ENCODE measurements at places on chromosomes 11 and 22. TPM values are rescaled to one million over a fixed set of nuclear protein-coding genes. Genes with fewer than 3 reads are reported as not detected.
A peak's percentile ranks its signal among the peaks of the same experiment; 100 is the strongest.

GRCh38 chr11:19844806-19845205, 132.2 kb downstream of the NAV2 start:
- DNase-seq = peak; percentile 90

GRCh38 chr11:43681401-43681942, 934 bp downstream of the HSD17B12 start:
- peak; percentile 12 for DNase-seq

DNA sequence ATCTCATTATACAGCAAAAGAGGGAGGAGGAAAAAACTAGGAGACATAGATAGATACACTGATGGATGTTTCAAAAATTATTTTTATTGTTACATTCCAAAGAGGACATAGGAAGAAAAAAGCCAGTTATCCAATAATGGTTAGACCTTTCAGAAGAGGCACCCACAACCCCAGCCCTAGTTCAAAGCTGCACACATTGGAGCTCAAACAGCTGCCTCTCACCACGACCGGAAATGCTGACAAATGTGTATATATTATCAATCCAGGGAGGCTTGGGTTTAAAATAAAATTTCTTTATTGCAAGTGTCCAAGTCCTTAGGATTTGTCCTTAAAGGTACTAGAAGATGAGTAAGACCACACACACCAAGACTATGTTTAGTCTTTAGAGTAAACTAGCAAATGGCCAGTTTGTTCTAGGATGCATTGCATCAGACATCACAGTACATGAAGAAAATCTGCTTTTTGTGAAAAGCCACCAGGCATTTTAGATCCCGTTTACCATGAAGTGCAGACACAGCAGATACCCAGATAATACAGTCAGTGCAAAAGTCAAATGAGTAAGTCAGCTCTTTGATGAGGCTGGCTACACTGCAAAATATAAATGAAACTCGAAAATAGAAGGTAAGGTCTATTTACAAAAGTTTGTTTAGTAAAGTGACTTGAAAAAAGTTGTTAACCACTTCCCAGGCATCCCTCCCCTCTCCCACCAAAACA, 4.6 kb upstream of the ASCL3 start:
- DNase-seq = no peak

DNA sequence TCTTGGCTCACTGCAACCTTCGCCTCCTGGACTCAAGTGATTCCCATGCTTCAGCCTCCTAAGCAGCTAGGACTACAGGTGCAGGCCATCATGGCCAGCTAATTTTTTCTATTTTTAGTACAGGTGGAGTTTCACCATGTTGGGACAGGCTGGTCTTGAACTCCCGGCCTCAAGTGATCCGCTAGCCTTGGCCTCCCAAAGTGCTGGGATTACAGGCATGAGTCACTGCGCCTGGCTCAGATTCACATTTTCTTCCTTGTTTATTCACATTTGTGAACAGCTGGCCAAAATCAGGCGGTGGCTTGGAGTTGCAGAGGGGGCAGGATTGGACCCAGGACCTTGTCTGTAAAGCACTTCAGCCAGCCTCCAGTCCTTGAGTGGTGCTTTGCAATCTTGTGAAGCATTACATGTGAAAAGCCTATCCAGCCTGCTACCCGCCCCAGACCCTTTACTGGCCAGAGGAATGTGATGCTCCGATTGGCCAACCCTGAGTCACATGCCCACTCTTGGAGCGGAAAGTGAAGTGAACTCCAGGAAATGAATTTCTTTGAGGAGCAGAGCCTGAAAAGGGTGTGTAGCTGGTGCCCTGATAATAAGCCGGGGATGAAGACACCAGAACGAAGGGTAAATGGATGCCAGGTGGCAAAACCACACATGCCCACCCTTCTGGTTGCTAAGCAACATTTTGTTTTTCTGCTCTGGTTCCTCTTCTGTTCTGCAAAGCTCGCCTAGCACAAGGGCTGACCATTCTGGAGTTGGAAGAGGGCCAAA, 62.6 kb upstream of the PTPRJ start:
- DNase-seq = peak; percentile 27

DNA sequence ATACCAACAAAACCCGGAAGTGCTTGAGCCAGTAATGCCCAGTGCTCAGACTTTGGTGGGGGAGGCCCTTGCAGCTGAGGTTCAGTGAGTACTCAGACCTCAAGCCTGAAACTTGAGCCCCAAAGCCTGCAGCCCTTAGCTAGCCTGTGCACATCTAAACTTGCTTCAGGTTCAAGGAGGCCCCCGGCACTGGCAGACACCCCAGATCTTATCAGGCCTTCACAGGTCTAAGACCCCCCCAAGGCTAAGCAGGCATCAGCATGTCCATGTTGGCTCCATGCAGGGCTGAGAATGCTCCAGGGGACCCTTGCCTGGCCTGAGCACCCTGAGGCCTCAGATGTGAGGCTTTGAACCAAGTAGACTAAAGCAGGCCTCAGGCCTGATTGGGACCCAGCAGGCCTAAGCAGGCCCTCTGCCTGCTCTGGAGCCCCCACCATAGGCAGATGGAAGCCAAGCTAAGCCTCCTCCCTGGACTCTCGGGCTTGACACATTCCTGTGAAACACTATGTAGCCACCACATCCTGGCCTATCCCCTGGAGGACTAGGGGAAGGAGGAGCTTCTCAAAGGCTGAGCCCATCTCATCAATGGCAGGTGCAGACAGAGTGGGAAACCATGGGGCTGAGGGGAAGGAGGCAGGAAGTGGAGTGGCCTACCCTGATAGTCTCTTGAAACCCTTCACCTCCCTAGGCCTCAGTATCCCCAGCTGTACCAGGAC, 1.2 kb upstream of the CASTOR1 start:
- peak; percentile 64 for DNase-seq

DNA sequence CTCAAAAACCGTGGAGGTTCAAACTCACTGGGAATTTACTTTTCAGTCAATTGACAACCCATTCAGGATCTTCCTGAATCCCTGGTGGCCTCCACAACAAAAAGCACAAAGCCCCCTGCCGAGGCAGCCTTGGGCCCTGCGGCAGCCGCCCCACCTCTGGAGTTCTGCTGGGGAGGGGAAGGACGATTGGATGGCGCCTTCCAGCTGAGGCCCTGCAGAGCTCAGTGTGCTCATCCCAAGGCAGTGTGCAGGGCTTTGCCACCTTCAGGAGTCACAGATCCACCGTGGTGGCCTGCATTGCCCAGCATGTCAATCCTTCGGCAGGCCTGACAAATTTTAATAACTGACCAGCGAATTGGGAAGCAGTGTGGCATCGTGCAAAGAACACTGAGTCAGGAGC, 7.4 kb downstream of the ZFTA start:
- no peak for DNase-seq

DNA sequence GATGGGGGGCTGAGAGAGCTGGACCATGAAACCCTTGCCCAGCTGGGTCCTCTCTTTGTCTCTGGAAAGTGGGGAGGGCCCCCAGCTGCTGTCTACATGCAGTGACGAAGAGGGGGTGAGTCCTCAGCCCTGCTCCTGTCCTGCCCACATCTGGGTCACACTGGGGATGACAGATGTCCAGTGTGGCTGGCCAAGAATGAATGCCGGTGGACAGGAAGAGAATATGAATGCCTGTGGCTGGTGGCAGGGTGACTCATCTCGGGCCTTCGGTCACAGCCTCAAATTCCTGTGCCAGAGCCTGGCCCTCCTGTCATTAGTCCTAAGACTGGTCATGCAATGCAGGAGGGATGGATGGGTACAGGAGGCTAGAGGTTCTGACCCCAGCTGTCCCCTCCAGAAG, 2.2 kb upstream of the PNPLA3 start:
- peak; percentile 89 for DNase-seq

DNA sequence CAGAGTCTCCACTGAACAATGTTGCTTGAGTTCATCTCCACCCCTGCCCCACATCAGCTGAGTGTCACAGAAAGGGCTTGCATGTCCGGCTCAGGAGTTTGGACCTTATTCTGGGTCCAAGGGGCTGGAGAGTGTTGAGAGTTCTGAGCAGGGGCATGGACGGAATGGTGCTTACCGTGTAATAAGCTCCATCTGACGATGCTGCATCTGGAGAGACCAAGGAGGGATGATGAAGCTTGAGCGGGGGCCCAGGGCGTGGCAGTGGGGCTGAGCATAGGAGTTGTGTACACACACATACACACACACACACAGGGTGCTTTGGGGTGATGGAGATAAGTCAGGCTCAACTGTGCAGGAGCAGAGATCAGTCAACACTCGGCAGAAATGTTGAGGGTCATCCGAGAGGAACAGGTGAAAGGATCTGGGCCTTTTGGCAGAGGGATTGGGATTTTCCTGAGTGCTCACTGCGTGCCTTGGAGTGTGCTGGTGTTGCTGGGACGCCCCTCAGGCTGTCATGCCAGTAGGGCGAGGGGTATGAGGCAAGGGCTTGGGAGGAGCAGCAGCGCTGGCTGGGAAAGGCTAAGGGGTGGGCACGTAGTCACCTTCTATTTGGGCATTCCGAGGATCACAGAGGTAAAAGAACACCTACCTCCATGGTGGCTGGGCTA, 2.3 kb downstream of the USP35 start:
- DNase-seq = no peak

GRCh38 chr11:16059332-16059731, 297.0 kb downstream of the SOX6 start:
- no peak for DNase-seq

DNA sequence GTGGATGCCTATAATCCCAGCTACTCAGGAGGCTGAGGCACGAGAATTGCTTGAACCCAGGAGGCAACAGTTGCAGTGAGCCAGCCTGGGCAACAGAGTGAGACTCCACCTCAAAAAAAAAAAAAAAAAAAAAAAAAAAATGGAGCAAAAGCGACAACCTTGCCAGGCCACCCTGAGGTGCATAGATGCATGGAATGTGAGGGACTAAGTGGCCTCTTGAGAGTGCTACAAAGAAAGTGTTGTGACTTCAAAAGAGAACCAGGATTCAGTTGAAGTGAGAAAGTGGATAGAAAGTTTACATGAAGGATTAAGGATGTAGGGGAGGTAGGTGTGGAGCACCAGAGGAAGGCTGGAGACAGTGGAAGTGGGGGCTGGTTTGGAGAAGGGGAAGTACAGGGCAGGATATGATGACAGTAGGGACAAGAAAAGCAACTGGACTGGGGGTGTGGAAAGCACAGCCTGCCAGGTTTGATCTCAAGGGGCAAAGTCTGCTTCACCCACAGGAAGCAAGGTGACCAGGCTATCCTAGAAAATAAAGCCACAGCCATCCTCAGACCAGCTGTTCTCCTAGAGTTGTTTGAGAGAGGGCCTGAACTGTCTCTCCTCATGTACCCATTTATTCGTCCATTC, 36.0 kb upstream of the OLFML1 start:
- peak; percentile 23 for DNase-seq

MRGPRE gene
- not detected for total RNA-seq

RRAS2 gene
- 93.9 TPM for total RNA-seq

NFAM1 gene
- not detected for total RNA-seq

SHISAL1 gene
- 2.1 TPM for total RNA-seq

KLHDC7B gene
- not detected for total RNA-seq

GAS2L1 gene
- 57.5 TPM for total RNA-seq

TNNI2 gene
- not detected for total RNA-seq
